ENCODE measurements at places on chromosomes 13 and 19.

DNA sequence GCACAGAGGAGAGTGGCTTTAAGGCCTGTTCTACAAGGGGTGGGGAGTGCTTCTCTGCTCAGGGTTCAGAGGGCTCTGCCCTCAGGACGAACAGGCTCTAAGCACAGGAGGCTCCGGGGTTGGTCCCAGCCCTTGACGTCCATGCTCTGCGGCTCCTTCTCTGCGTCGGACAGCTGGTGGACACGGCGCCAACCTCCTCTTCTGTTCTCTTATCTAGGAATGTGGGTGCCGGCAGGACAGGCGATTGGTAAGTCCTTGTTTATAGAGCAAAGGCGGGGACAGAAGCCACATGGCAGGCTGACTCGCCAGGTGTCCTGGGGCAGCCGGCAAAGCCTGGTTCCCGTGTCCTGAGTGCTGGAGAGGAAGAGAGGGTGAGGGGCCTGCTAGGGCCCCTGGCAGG is 8.4 kb upstream of the RPS15 start:
- DNase-seq: no peak

GRCh38 chr13:64639206-64639605 is 2590.9 kb downstream of the PCDH9 start:
- no peak for DNase-seq

DNA sequence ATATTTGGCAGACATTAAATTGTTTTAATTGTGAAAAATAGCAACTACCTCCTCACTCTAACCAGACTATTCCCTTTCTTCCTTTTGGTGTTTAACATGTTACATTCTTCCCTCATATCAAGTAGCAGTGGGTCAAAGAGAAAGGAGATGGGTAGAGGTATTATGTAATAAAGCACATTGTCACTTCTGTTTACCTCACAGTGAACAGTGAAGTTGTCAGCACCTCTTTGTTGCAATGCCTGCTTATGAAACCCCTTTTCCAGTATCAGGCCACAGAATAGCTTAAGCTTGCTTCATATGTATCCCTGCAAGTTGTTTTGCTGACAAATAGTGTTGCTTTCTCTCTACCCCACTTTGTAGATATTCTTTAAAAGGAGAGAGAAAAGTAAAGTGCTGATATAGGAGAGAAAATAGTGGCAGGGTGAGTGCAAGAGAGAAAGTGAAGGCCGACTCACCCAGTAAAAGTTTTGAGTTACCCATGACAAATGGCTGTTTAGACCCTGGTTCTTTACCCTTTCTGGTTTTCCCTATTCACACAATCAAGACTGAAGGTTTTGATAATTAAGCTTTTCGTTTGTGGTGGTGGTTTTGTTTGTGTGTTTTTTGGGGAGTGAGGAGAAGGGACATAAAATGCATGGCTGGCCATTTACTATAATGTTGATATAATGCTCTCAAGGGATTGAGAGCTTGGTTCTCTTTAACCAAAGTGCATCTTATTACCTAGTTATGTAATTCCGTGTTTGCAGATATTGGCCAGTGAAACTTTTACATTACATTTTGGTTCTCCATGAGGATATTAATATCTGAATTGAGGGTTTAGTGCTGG is 3.7 kb downstream of the ITM2B start:
- DNase-seq: no peak

DNA sequence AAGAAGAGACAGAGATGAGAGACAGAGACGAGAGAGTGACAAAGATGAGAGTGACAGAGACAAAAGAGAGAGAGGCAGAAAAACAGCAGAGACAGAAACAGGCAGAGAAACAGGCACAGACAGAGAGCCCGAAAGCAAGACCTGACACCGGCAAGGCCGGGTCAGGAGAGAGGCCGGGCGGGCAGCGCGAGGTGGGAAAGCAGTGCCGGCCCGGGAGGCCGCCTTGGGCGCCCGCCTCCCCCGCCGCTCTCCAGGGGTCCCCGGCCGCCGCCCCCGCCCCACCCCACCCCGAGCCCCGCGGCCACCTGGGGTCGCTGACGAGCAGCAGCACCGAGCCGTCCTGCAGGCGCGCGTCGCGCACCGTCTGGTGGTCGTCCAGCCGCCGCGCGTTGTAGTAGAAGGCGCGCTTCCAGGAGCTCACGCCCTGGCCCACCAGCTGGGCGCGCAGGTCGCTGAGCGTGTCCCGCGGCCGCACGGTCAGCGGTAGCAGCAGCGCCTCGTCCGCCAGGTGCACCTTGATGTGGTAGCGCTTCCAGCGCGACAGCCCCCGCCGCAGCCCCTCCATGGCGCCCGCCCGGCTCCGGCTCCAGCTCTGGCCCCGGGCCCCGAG is at the start of gene TINCR:
TINCR (minus strand) TSS at position 594 of the 610 bp plus-strand sequence.
- DNase-seq: no peak

- DNase-seq: no peak
Measured at GRCh38 chr13:53010374-53011105, 18.1 kb upstream of the OLFM4 start.

- no peak for DNase-seq
Measured at GRCh38 chr13:27470075-27470820, 19.9 kb upstream of the MTIF3 start.

- DNase-seq: no peak
Measured at GRCh38 chr19:41323023-41323422, 13.1 kb downstream of the CCDC97 start.

DNA sequence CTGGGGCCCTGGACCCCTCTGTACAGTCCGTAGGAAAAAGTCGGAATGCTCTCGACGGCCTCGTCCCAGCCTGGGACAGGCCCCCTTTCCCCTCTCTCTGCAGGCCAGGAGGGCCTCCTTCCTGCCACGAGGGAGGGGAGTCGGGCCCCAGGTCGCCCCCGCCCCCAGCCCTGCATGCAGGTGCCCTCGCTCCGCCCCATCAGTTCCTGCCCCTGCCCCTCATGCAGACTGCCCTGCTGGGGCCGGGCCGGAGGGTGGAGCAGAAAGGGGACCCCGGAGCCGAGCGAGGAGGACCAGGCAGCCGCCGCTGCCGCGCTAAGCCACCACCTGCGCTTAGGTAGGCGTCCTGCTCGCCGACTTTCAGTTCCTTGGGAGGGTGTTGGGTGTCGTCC is 7.3 kb downstream of the LYL1 start:
- no peak for DNase-seq

All from SK-MEL-5 (cell line).